Cortex of kidney (tissue), 1 donor: ENCODE measurements at places on chromosomes 2 and 18.

GRCh38 chr2:224628416-224628815, 43.3 kb upstream of the CUL3 start:
- no peak for DNase-seq

DNA sequence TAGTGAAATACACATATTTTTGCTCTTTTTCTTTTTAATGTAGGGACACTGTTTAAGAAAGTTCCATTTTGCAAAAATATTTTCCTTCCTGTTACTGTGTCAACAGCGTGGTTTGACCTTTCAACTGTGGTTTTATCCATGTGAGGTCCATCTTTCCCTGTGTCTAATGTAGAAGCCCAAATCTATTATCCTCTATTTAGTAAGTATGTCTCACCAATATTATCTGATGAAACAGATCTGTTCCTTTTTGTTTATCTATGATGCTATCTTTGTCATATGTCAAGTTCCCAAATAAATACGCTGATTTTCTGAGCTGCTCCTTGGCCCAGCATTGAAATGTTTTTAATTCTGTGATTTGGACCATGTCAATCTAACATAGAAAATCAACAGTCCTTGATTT, 3.5 kb upstream of the ARHGAP15 start:
- DNase-seq: no peak

GRCh38 chr18:76496194-76496890, 1.3 kb upstream of the ZNF516 start:
- DNase-seq: no peak

GRCh38 chr18:45637546-45638327, 22.5 kb downstream of the SLC14A2 start:
- no peak for DNase-seq

GRCh38 chr2:200616656-200617055, 30.8 kb downstream of the AOX1 start:
- no peak for DNase-seq

GRCh38 chr2:172442072-172442895, 14.9 kb downstream of the ITGA6 start:
- no peak for DNase-seq

GRCh38 chr2:121359716-121360565, 74.9 kb upstream of the TFCP2L1 start:
- no peak for DNase-seq

DNA sequence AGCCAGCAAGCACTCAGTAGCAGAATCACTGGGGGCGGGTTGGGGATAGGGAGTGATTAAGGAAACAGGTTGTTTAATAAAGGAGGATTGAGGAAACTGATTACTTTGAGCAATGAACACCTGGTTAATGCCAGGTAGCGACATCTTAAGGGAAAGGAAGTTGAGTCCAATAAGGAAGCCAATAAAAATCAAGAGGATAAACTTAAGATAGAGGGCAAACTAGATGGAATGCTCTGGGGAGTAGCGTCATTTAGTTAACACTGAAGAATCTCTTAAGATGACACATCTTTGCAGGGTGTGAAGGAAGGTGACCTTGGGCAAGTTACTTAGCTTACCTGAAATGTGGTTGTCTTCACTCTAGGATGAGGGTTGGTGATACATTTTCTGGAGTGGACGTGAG, 242.7 kb downstream of the PRKCE start:
- DNase-seq: no peak
